Activated naive CD4-positive, alpha-beta T cell treated with anti-CD3 and anti-CD28 coated beads, Interleukin-2, amount 50 U/mL, for 16 hours (primary cell): ENCODE measurements at places on chromosomes 11 and 22.

DNA sequence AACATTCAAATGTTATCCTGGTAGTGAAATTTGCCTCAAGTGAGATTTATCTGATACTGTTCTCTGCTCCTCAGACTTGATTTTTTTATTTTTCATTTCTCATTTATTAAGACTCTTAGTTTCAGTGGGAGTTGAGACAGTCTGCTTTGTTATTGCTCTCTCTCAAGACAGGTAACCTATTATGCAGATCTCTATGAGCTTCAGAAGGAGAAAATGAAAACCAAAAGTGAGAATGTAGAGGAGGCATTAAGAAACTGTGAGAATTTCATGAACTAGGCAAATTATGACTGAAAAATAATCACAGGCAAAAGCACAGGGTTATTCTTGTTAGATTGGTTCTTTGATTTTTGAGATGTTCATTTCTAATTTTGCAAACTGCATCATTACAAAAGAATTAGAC is 290.0 kb upstream of the CHORDC1 start:
- DNase-seq: no peak

DNA sequence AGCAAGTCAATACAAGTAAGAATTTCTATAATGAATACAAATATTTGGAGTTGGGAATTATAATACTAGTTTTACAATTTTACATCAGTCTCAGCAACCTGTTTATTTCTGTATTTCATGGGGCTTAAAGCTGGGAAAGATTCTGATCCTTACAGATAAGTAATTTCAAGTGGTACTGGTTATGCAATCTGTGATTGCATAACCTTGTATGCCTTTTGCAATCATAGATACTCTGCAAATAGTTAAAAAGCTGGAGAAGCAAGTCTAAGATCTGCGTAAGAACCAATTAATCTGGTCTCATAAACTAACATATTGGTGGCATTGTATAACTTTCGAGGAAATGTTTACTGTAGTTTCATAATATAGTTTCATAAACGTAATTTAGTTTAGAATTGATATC is 198.3 kb upstream of the PGR start:
- DNase-seq: no peak

DNA sequence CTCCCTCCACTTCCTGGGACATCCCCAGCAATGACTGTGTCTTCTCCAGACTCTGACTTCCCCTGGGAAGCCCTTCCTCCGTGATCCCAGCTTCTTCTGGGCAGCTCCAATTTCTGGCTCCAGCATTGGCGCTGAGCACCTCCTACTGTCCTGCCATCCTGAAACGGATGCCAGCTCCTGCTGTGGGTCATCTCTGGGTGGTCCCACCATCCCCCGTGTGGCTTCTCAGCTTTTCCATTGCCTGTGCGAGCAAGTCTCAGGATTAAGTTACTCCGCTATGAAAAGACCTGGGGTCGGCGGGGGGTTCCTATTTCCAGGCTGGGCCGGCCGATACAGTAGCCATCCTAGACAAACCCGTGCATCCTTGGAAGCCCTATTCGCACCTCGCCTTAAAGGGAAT is 55.4 kb upstream of the FADD start:
- no peak for DNase-seq

DNA sequence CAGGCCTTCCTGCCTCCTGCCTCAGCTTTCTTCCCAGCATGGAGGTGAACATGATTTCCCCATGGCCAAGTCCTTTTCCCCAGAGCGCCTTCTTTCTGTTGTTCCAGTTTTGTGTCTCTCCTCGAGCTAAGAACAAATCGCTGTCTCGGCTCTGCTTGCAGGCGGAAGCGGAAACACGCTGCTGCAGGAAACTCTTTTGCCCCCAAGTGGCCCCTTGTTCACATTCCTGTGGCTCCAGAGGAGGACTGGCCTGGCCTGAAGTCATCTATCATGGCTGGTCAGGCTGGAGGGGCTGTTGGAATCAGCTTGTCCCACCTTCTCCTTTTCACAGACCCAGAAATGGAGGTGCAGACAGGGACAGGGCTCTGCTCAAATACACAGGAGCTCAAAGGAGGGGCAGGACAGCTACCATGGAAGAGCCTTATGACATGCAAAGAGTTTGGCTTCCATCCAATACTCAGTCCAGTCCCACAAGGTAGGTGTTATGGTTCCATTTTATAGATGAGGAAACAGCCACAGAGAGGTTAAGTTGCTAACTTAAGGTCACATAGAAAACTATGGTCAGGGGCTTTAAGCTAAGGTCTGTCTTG is 182.2 kb upstream of the SYT13 start:
- no peak for DNase-seq

GRCh38 chr11:119807841-119808240 is 78.8 kb upstream of the NECTIN1 start:
- DNase-seq: no peak

DNA sequence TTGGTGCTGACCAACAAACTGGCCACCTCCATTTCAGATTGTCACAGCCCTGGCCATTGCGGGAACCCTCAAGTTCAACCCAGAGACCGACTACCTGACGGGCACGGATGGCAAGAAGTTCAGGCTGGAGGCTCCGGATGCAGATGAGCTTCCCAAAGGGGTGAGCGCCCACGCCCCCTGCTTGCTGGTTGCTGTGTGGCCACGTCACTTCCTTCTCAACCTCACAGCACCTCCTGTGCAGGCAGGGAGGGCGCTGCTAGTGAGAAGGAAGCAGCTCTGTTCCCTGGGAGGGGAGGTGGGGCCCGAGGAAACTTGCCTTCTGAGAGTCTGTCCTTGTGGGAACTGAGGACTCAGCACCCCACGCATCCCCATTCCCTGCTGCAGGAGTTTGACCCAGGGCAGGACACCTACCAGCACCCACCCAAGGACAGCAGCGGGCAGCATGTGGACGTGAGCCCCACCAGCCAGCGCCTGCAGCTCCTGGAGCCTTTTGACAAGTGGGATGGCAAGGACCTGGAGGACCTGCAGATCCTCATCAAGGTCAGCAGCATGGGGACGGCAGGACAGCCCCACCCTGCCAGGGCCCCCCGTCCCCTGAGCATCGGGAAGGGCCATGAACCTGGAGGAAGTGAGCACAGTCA is 19.3 kb downstream of the POLR3H start:
- peak; percentile 66 for DNase-seq

DNA sequence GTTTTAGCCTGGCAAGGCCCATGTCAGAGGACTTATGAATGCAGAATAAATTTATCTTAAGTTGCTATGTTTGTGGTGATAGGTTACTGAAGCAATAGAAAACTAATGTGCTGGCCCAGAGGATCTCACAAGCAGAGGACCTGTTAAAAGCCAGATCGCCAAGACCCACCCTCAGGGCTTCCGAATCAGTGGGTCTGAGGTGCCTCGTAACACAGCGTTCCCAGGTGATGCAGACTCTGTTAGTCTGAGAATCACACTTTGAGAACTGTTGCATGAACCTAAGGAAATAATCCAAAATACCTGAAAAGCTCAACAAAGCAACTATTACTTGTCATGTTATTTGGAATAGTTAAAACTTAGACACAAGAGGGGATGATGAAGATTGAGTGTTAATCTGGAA is 6.7 kb upstream of the SCARF2 start:
- DNase-seq: no peak

DNA sequence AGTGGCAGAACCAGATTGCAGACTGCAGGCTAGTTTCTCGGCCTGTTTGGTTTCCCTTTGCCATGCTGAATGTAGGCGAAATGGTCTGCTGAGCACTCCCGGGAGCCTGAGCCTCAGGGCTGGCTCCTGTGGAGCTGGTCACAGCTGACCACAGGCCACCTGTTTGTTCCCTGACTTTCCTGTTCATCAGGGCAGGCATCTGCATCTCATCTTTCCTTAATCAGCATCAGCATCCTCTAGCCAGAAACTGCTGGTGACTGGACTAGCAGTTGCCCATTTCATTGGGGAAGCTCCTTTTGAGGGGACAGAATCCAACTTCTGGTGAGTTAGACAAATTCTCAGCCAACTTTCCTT is 20.2 kb upstream of the C11orf96 start:
- no peak for DNase-seq

DNA sequence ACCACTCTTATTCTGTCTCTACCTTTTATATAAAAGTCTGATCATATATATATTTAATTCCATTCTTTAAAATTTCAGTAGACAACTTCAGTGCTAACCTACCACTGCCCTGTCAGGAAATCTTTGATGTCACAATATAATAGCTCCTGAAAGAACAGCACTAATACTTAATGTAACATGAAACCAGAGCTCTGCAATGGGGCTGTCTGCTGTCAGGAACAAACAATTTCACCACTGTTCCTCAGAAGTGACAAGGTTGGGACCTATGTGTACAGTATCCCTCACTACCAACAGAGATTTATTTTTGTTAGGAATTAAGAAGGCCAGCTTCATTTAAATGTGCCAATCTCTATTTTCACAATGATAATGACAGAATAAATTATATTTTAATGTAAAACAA is 165.5 kb upstream of the C11orf58 start:
- no peak for DNase-seq

DNA sequence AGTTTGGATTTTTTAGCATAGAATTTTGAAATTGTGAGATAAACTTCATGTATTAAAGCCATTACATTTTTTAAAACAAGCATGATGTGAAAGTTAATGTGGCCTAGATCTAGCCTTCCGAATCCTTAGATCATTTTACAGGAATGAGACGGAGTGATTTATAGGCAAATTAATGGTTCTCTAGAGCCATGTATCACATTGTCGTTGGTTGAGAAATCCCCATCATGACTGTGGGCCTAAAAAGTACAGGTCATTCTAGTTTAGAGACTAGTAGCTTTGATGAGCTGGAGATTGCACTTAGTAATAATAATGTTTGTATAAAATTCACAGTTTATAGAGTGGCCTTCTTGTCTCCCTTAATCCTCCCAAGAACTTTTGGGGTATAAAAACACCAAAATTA is 7.1 kb downstream of the EWSR1 start:
- no peak for DNase-seq
